ENCODE measurements at places on chromosomes 6 and 20. TPM values are rescaled to one million over a fixed set of nuclear protein-coding genes. Genes with fewer than 3 reads are reported as not detected.

The ELOVL2 gene
- 2.8 TPM for total RNA-seq

The LY6G6C gene
- total RNA-seq: not detected

The CLPSL1 gene
- not detected for total RNA-seq

The ZNF311 gene
- total RNA-seq: 1.7 TPM

The PTGIS gene
- total RNA-seq: 17.1 TPM

GRCh38 chr20:63700199-63701050, 4.0 kb downstream of the TNFRSF6B start:
- H3K36me3 ChIP-seq: no peaks in the 10 kb centered on the region
- no peak for DNase-seq
- H3K4me3 ChIP-seq: no peak overlapping the region
- no peaks in the 10 kb centered on the region for H3K4me1 ChIP-seq
- peak overlapping the region; percentile 78 for H3K27ac ChIP-seq

DNA sequence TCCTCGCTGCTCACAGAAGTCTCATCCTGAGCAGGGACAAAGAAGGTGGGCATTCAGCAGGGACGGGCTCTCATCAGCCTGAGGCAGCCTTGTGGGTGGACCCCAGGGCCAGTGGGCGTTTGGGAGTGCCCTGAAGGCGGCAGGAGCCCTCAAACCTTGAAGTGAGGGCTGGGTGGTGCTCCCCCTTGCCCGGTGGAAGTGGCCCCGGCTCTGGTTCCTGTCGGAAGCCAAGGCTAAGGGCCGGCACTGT, 110.5 kb downstream of the NOL4L start:
- peaks cover 73% of the 10 kb centered on the region for H3K4me1 ChIP-seq
- peaks cover 11% of the 10 kb centered on the region for H3K36me3 ChIP-seq
- no peak overlapping the region for H3K4me3 ChIP-seq
- H3K27me3 ChIP-seq: no peaks in the 10 kb centered on the region
- peak overlapping the region; percentile 91 for H3K27ac ChIP-seq

DNA sequence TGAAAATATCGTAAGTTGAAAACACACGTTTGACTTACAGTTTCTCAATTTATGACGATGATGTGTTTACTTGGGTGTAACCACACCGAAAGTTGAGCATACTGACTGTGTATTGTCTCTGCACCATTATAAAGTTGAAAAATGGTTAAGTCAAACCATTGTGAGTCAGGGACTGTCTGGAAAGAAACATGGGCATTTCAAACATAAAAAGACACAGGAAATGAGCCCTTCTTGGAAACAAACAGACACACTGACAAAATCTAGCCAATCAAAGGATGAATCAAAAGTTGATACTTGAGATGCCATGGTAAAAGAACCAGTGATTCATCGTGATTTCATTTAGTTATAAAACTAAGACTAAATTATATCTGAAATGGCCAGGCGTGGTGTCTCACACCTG, 5.3 kb downstream of the POPDC3 start:
- no peaks in the 10 kb centered on the region for H3K36me3 ChIP-seq
- DNase-seq: no peak
- no peak overlapping the region for H3K4me3 ChIP-seq
- peaks cover 18% of the 10 kb centered on the region for H3K27me3 ChIP-seq
- no peak overlapping the region for H3K27ac ChIP-seq

- H3K36me3 ChIP-seq: no peaks in the 10 kb centered on the region
- H3K27me3 ChIP-seq: no peaks in the 10 kb centered on the region
- H3K4me1 ChIP-seq: peaks cover 35% of the 10 kb centered on the region
- peak; percentile 66 for DNase-seq
- peak overlapping the region; percentile 34 for H3K27ac ChIP-seq
- H3K4me3 ChIP-seq: no peak overlapping the region
Observed at GRCh38 chr6:108714766-108715414, 133.3 kb upstream of the ARMC2 start.

DNA sequence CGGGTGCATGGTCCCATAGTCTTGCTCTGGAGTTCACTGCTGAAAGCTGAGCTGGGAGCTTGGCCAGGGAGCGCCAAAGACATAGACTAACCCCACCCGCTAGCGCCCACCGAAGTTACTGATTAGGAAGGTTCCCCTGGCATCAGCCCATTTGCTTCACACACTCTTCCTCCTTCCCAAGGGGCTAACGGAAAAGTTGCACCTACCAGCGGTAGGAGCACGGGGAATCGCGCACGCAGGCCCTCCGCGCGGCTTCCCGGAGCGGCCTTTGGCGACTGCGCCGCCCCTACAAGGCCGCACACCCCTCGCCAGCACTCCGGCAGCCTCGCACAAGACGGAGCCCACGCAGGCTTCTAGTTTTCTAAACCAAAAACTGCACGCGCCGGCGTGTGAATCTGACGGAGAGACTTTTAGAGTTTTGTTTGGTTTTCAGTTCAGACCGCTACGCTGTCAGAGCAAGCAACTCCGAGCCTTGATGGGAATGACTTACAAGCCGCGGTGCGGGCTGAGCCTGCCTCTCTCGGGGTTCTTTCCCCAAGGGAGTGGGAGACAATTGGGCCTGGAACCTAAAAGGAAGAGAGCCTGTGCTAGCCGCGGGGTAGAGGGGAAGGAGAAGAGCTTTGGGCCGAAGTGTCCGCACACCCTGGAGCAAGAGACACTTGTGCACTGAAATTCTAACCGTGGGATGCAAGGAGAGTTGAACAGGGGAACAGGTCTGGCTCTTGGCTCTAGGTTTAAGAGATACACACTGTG, 891 bp upstream of the POU3F2 start:
- no peak overlapping the region for H3K27ac ChIP-seq
- DNase-seq: no peak
- peak overlapping the region; percentile 2 for H3K4me3 ChIP-seq
- H3K36me3 ChIP-seq: no peaks in the 10 kb centered on the region
- H3K27me3 ChIP-seq: peaks cover 84% of the 10 kb centered on the region
